ENCODE measurements at places on chromosomes 7 and 10.

DNA sequence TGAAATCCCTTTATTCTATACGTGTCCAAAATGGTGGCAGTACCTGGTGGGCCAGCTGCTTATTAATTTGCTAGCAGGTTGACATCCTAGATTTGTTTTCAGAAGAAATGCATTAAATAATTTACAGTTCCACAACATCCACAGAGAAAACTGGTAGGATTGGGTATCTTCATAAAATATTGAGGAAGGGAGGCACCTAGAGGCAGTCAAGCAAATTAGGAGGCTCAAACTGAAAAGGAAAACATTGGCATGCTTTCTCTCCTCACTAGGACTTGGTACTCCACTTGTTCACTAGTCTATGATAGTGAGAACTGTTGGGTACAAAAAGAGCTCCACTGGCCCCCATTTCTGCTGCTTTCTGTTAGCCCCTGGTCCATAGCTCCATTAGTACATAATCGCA is 18.3 kb upstream of the LRGUK start:
- no peak for DNase-seq

DNA sequence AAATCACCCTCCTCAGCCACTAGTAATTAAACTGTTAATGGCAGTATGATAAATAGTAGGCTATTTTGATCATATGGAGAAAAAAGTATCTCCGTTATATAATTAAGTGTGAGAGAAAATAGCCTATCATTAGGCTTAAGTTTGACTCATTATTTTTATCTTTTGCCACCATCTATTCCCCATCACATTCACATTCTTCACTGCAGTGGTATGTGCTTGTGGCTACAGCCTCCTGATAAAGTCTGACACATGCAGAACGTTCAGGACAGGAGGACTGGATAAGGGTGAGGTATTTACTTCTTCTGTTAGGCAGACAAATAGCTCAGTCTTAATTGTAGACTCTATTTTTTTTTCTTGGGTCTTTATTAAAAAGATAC is 5.8 kb downstream of the NEBL start:
- no peak for DNase-seq

GRCh38 chr7:39405581-39405980 is 160.6 kb upstream of the YAE1 start:
- no peak for DNase-seq

DNA sequence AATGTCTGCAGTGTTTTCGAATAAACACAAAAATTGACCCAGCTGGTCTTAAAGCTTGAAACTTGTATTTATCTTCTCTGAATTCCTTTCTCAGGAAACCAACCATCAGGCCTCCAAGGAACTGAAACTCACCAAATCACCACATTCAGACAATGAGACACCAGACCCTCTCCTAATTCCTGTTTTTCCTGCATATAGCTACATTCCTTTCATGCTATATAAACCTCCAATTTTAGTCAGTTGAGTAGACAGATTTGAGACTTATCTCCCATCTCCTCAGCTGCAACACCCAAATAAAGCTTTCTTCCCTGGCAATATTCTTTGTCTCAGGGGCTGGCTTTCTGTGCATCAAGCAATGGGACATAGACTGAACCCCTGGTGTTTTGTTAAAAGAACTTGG is 317.0 kb downstream of the CACNA2D1 start:
- DNase-seq, result no peak

DNA sequence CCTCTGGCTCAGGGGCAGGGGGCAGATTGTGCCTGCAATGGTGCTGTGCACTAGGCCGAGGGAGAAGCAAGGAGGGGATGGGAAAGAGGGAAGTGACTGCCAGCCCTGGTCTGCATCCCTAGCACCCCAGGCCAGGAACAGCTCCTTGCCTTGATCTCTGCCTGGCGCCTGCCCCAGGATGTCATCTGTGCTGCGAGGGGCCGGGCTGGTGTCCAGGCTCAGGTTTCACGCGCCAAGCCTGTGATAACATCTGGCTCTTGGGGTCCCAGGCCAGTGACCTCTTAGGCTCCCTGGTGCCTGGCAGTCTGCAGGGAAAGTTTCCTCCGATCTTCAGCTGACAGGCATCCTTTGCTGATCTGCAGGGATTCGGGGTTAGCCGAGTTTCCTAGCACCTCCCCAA is 193.5 kb upstream of the GPR26 start:
- no peak for DNase-seq

DNA sequence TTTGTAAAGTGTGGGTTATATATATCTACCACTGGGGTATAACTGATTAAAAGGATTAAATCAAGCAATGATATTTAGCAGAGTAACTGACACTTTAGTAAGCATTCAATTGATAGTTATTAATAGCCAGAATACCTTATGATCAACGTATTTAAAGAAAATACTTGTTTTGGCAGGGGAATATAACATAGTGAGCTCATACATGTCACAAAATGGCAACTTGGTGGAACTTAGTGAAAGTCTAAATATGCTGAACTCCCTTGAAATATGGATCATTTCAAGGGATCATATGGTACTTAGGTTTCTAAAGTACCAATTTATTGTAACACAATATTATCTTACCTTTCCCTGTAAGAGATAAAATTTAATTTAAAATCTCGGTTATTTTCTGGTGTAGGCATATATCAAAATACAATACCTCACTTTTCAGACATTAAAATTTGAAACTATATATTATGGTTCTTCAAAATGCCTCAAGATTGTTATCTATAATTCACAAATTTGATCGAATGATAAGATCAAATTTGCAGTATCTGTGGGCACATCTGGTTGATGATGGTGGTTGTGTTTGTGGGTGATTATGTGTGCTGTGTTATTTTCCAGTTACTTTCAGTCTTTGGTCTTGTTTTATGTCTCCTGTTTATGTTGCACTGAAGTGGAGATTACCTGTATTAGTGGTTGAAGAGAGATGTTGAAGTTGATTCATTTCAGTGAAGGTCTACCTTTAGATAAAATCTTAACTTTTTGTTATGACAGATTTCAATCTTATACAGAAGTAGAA is 5.2 kb downstream of the ARL4A start:
- no peak for DNase-seq

Measured in NCI-H1105 (cell line).